ENCODE measurements at places on chromosomes 7 and 10.

DNA sequence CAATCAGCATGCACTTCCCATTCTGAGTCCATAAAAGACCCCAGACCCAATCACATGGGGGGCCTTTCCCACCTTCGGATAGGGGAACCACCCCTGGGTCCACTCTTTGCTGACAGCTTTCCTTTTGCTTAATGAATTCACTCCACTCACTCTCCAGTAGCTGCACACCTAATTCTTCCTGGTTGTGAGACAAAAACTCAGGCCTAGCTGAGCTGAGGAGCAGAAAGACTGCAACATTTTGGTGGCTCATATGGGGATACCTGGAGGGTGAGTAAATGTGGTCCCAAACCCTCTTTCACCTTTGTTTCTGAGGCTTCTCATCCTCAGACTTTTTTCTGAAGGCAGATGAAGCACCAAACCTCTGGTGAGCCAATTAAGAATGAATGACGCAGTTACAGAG, 138.1 kb downstream of the WDR11 start:
- no peak for DNase-seq

GRCh38 chr10:54708591-54708990, 92.4 kb downstream of the PCDH15 start:
- DNase-seq, result no peak

GRCh38 chr10:128137877-128138276, 11.7 kb upstream of the MKI67 start:
- no peak for DNase-seq

DNA sequence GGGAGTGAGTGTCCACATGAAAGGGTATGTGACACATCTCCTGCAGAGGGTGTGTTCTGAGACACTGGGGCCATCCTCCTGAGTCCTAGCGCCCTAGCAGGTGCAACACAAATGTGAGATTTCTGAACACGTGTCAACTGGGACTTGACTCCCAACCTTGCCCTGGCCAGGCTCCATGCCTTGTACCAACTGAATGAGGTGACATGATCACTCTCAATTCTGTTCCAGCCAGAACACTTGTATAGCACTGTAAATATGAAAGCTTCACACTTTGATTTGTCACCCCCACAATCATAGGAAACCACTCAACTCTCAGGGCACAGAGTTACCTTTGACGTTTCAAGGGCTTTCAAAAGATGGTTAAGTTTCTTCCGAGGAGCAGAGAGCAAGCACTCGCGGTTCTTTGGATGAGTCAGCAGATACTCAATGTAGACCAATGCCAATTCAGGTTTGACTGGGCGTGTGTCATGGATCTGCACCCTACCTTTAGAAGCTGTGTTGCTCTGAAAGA, 48.6 kb downstream of the NCAPG2 start:
- DNase-seq, result no peak

GRCh38 chr7:42108803-42109528, 128.0 kb downstream of the GLI3 start:
- no peak for DNase-seq

DNA sequence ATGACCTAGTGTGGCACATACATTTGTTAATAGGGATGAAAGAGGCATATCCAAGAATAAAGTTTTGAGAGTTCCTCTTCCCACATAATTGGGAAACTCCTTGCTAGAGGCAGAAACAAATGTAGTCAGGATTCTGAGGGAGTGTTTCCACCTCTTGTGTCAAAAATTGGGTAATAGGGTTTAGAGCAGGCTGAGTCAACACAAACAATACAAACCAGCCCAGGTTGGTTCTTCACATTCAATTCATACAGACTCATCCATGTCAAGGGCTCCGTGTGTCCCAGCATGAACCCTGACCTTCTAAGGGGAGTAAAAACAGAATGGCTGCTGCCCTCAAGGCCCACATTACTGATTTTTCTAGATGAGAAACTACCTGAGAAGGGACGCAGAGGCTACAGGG, 75.3 kb downstream of the GLI3 start:
- DNase-seq, result no peak

GRCh38 chr7:70775570-70776156, 356.3 kb upstream of the GALNT17 start:
- DNase-seq, result peak; percentile 36

- peak; percentile 38 for DNase-seq
Observed at GRCh38 chr10:108544500-108545120, 1378.7 kb downstream of the XPNPEP1 start.

DNA sequence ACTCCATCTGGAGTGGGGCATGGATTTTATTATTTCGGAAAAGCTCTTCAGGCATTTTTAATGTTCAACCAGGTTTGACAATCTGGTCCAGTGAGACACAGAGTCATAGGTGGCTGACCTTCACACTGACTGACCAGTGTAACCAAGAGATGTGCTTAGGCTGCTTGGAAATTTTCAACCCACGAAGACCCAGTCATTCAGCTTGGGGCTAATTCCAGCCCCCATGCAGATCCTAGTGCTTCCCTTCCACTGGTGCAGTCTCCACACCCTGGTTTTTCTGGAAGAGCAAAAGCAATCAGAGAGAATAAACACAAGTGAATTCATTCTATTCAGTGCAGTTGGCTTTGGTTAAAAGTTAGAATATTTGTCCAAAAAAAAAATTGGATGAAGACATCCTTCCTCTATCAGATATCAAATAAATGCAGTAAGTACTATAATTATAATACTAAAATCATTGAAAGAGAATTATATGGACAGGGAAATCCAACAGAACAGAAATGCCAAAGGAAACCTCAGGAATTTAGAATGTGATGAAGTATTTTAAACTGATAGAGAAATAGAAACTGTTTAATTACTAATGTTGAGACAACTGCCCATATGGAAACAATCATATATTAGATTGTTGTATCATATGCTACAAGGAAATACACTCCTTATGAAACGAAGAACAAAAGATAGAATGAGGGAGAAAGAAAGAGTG, 178.0 kb downstream of the NPSR1 start:
- DNase-seq, result no peak

DNA sequence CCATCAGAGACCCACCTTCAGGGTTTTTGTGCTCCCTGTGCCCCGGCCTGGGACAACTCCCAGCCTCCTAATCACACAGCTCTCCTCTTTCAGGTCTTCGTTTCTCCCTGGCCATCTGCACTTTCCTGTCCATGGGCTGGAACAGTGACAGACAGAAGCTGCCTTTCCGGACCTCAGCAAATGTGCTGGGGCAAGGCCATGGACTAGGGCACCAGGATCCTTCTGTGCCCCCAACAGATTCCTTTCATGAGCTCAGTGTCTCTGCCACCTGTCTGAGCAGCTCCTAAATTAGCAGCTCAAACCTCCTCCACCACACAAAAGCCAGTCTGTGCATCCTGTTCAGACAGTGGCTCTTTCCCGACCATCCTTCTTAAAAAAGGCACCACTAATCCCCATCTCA, 41.9 kb upstream of the FRMD4A start:
- no peak for DNase-seq

DNA sequence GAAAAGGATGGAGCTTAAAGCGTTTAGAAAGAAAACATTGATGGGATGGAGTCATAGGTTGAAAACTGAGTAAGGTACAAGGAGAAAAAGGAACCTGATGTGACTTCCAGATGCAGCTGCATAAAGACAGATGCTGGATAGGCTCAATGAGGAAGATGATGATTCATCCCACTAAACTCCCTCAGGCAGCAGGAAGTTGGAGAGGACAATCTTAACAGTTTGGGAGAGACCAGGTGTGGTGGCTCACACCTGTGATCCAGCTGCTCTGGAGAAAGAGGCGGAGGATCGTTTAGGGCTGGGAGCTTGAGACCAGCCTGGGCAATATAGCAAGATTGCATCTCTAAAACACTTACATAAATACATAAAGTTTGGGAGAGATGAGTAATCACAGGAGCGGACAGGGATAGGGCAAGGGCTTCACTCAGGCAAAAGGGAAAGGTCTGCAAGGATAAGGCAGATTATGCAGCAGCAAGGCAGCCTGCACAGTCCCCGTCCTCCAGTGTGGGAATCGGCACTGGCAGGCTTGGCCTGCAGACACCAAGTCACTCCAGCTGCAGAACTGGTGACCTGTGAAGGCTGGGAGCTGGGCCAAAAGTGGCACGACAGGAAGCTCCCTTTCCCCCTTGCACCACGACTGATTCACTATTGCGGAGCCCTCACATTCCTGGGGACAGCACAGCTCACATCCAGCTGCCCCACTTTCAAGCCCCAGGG, 438.5 kb downstream of the GRID1 start:
- no peak for DNase-seq

DNA sequence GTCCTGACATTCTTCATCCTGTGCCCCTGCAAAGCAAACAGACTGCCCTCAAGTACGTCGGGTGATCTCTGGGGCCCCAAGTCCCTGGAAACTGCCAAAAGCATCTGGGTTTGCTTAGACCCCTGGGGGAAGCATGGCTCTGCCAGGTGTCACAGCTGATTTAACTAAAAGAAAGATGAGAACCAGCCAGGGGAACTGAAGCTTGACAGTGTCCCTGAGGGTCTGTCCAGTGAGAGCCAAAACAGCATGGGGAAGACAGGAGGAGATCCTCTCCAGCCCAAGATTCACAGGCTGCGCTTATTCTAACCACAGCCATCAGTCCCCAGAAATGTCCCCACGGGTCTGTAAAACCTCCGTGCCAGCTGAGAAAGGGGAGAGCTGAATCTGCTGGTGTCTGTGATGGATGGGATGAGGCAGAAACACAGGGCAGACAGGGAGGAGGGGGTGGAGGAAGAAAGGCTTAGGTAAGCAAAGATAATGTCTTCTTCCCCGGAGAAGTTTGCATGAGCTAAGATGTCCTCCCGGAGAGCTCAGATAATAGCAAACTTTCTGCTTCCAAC, 21.3 kb downstream of the CCDC3 start:
- no peak for DNase-seq

GRCh38 chr7:73645643-73646174, 21.4 kb upstream of the MLXIPL start:
- no peak for DNase-seq

DNA sequence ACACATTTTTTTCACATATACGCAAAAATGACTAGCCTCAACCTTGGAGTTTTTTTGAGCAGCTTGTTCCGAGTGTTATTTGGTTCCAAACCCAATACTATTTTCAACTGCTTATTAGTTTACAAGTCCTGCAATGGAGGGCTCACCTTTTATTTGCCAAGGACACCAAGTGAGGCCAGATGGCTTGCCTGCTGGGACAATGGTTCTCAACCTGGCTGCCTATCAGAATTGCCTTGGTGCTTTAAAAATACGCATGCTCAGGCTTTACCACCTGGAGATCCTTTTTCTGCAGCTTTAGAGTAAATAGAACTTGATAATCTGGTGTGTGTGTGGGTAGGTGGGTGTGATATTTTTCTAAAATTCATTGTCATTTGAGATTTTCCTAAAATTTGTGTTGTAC, 276.8 kb downstream of the MTERF1 start:
- DNase-seq, result no peak

DNA sequence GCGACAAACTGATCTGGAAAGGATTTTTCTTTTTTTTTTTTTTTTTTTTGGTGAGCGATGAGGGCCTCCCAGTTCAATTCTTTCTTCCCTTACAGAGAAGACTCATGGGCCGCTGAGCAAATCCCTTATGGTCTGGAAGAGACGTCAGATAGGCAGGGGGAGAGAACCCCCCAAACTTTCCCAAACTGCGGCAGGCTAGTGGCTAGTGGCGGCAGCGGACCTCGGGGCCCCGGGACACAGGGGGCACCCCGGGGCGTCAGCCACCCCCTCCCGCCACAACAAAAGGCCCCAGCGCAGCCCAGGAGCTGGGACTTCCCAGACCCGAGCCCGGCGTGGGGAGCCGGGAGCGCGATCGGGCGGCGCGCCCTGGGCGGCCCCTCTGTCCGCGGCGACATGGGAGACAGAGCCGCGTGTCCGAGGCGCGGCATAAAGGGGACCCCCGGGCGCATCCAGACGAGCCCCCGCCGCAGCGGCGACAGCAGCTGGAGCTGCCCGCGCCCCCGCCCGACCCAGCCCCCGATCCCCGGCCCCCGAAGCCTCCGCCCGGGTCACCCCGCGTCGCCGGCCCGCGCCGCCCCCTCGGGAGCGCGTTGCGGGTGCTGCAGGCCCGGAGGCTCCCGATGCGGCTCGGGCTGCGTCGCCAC, 755 bp downstream of the FAM171A1 start:
- DNase-seq, result no peak

- no peak for DNase-seq
Observed at GRCh38 chr10:42998481-42999384, 78.1 kb upstream of the RET start.

DNA sequence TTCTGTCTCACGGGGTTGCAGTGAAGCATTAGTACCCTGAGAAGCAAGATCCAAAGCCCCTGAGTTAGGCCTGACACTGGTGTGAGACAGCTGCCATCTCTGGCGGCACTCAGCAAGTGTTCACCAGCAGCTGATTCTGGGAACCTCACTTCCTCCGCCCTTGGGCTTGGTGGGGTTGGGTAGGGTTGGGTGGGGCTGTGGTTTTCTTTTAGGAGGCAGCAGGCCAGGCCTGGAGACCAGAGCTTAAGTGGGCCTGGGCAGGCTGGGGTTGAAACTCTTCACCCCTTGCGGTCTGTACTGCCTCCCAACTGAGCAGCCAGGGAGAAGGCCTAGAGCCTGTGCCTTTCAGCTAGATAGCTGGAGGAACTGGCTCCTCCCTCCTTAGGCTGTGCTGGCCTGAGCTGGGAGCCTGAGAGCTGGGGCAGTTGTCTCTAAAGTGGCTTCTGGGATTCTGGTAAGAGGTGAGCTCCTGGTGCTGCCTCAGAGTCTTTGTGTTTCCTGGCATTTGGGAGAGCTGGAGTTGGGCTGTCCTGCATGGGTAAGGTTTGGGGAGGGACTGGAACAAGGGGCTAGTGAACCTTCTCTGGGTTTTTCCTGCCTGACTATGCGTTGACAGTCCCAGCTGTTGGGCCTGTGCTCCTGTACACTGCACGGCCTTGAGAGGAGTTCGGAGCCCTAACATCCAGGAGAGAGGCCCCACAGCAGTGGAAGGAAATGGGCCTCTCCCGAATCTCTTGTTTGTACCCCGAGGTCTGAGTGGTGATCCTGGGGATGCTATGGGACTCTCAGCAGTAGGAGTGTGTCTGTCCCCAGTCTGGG, 5.1 kb downstream of the TSPAN14 start:
- peak; percentile 20 for DNase-seq

Measured in HAP-1 (cell line).